ENCODE measurements at places on chromosomes 12 and 14.
A peak's percentile ranks its signal among the peaks of the same experiment; 100 is the strongest.

GRCh38 chr12:10718279-10718821 lies 4.8 kb downstream of the YBX3 start:
- no peak for DNase-seq

GRCh38 chr12:30806989-30807694 lies 52.4 kb upstream of the CAPRIN2 start:
- no peak for DNase-seq

DNA sequence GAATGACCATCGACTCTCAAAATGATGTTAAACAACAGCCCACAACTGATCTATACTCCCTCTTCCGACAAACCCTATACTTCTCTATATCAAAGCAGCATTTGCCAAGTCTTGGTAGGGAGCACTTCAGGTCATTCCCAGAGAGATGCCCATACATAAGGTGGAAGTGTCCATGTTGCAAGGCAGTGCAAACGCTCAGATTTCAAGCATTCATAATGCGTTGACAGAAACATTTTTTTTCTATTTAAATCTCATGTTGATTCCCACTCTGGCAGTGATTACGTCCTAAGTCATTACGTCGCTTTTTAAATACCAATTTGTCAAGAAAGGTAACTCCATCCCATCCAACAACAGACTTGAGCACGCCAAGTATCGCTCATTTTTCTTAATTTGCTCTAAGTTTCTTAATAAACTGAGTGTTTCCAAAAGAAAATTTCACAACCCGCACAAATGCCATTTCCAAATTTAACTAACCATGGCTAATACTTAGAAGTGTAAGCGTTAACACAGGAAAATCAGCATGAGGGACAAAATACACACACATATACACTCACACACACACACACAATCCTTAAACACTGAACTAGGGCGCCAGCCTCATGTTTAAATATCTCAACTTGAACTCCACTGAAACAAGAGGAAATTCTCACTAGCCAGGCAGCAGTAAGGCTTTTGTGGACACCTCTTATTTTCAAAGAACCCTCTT lies 1.1 kb downstream of the GXYLT1 start:
- DNase-seq = no peak

GRCh38 chr12:113310489-113310888 lies 24.4 kb downstream of the SLC8B1 start:
- no peak for DNase-seq

DNA sequence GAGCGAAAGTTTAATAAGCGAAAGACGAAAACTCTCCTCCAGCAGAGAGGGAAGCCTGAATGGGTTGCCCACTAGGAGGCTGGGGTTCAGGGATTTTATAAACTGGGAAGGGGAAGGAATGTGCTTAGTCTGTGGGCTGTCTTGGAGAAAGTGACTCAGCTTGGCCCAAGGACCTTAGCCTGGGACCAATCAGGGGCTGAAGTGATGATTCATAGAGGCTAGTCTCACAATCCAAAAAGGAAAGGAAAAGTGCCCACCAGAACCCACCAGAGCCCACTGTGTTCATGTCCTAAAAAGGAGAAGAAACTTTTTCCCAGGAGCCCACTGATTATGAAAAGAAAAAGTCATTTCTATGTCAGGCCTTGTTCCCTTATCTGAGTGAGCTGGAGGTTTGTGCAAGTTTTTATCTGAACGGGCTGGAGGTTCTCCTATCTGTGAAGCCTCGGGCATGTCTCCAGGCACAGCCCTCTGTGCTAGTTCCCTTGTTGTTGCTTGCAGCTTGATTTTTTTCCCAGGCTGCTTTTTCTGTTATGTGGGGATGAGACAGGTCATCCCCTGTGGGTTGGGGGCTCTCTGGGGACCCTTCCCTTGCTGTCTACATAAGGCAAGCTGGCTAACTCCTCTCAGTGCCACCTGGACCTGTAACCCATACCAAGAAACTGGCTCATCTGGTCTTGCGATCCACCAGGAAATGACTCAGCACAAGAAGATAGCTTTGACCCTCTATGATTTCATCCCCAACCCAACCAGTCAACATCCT lies 8.3 kb upstream of the GOLGA5 start:
- DNase-seq = no peak

DNA sequence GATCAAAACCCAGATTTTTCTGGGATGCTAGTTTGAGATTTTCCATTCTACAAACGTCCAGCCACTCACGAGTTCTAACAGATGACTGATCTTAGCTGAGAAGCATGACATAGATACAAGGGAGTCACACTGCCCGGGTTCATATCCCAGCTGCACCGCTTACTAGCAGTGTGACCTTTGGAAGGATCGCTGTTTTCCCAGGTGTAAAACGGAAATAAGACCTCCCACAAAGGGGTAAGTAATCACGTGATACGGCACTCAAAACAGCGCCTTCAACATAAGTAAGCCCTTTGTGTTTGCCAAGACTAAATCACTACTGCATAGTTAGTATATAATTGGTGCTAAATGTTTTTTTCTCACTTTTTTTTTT lies 624 bp upstream of the PWP1 start:
- DNase-seq = peak; percentile 51

DNA sequence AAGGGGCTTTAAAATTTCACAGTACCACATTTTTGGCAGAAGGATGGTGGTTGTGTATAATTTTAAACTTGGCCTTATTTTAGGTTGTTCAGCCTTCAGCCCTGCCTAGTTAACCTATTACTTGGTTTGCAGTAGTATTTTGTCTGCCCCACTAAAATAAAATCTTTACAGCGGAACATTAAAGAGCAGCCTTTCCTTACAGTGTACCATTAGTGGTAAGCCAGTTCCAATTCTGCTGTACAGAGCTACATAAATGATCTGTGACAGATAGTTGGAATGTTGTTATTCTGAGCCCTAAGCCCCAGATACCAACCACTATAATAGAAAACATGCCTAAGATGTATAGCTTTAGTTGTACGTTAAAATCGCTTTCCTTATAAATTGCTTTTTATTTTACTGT lies 56.2 kb downstream of the SLC38A6 start:
- DNase-seq = no peak

DNA sequence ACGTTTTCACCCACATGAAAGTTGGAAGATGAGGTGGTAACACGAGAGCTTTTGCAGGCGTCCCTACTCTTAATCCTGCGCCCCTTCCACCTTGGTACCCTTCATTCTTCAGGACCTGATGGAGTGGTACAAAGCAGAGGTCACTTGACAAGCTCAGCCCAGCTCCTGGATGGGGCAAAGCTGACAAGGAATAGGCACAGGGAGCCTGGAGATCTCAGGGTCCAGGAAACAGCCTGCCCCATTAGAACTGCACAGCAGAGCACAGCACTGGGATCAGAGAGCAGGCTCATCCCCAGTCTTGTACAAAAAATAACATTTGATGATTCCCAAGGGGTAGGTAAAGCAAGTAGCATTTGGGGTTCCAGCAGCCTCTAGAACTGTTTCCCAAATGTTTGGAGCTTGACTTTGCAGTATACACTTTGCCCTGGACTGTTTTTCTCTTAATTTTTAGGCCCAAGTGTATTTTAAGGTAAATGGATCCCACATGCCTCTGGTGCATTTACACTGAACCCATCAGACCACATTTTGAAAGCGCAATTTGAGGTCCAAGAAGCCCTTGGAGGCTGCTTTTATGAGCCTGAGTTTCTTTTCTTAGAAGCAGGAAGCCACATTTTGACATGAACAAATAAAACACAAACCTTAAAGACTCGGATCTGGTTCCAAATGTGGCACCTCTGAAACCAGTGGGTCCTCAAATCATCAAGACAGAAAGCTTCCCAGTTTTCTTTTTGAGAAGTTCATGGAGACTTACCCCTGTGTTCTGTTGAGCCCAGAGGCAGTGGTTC lies 633 bp downstream of the TC2N start:
- no peak for DNase-seq

- no peak for DNase-seq
Measured at GRCh38 chr14:70642303-70643235, 853 bp downstream of the TTC9 start.

GRCh38 chr12:109770861-109771670 lies 57.4 kb downstream of the FAM222A start:
- DNase-seq = no peak

DNA sequence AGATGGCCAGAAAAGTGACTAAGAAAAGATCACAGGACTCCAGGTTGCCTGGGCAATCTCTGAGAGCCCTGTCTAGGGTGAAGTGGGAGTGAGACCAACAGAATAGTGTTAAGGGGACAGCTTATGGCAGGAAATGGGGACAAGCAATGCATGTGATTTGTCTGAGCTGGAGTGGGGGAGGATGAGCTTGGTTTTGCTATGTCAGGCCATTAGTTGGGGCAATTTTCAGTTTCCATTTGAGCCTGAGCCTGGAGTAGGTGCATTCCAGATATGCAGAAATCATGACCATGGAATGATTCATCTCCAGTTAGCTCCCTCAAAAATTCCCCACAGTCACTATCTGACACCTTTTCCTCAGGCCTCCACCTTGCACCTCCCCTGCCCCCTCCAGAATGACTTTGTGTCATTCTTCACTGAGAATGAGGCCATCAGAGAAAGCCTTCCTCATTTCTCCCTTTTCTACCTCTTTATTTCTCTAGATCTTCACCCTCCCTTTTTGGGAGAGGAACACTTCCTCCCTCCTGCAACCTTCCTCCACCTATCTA lies 150.9 kb upstream of the PLEKHG7 start:
- DNase-seq = no peak

- no peak for DNase-seq
Measured at GRCh38 chr12:131734336-131735152, 23.7 kb downstream of the SFSWAP start.

DNA sequence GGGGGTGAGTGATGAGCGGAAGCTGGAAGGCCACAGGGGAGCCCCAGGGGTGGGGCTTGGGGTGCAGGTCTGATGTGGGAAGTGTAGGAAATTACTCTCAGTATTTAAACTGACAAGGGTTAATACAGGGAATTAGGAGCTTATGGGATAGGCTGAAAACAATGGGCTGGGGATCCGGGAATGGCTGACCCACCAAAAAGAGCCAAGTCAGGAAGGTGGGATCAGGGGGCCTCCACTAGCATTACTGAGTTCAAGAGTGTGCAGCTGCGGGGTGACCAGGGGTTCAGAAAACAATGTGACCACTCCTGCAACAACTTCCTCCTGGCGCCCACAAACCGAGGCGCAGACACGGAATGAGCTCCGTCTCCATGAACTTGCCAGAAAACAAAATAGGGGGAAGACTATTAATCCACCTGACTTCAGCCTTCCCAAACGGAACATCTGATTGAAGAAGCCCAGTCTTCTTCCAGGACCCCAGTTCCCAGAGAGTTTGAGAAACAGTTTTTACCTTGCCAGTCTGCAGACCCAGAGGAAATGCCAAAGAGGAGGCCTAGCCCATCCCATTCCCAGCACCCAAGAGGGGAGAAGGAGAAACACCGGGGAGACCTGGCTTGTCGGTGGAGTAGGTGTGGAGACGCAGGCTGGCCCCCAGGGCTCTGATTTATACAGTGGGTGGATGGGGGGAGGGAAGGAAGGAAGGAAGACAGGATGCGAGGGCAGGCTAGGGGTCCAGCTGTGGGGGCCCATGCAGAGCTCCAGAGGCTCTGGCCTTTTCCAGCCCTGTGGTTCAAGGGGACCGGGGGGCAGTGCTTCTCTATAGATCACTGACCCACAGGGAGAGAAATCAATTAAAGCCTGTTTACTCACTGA lies 16.5 kb upstream of the YY1 start:
- no peak for DNase-seq

- no peak for DNase-seq
Measured at GRCh38 chr12:115095073-115095748, 411.2 kb upstream of the TBX3 start.

DNA sequence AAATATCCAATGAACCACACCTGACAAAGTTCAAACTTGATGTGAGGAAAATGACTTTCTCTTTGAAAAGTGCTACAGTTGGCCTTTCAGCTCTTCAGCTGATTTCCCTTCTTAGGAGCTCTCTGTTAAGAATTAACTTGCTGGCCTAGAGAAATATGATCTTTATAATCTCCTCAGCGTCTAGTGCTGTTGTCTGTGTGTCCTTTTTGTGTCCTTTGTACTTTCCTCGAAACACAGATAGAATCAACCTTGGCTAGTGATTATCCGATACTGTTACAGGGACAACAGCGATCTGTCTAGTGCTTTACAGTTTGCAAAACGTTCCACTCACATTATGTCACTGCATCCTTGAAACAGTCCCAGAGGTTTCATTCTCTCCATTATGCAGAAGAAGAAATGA lies 162.8 kb upstream of the RMST start:
- no peak for DNase-seq

- DNase-seq = no peak
Measured at GRCh38 chr12:76591476-76591875, 31.9 kb upstream of the OSBPL8 start.

- DNase-seq = no peak
Measured at GRCh38 chr12:29883941-29884554, 100.3 kb upstream of the TMTC1 start.

DNA sequence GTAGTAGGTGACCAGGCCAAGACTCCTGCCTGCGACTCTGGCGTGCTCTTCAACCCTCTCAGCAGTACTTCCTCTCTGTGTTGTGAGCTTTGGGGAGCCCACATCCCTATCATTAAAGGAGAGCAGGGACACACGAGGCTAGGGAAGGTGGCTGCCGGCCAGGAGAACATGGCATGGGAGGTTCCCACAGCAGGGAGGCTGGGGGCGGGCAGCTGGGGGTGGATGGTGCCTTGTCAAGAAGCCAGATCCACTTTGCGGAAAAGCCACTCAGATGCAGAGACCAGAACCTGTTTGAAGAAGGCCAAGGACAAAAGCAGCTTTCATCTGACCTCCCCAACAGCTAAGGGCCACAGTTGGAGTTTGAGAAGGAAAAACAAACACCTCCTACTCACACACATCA lies 198.6 kb downstream of the BCL11B start:
- DNase-seq = no peak

DNA sequence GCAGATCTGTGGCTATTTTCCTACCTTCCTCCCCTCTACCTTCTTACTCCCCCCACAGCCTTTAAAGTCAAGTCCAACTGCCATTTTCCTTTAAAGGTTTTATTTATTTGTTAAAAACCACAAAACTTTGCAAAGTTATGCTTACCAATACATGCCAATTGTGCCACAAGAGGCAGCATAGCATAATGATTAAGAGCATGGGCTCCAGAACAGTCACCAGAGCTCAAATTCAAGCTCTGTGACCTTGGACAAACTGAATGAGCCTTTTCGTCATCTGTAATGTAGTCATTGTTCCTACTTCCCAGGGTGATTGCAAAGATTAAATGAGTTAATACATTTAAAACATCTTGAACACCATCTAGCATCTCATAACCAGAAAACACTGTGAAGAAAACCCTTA lies 13.0 kb upstream of the FMNL3 start:
- no peak for DNase-seq

- no peak for DNase-seq
Measured at GRCh38 chr12:33437598-33437997, 2.0 kb downstream of the SYT10 start.

GRCh38 chr12:117009759-117010158 lies 89.5 kb downstream of the TESC start:
- DNase-seq = no peak

GRCh38 chr12:88367231-88367630 lies 213.0 kb downstream of the KITLG start:
- no peak for DNase-seq

GRCh38 chr12:116146386-116146785 lies 131.1 kb downstream of the MED13L start:
- DNase-seq = no peak
